ENCODE measurements at places on chromosomes 16 and 17. TPM values are rescaled to one million over a fixed set of nuclear protein-coding genes. Genes with fewer than 3 reads are reported as not detected.

Gene DLX3
- 0.79 TPM for polyA plus RNA-seq

Gene AGRP
- polyA plus RNA-seq, result not detected

Gene ALDH3A1
- polyA plus RNA-seq, result 0.67 TPM

Gene CCDC47
- polyA plus RNA-seq, result 67.4 TPM

Gene GCGR
- 1.4 TPM for polyA plus RNA-seq

Gene OTOP2
- 0.06 TPM for polyA plus RNA-seq

Gene CRHR1
- polyA plus RNA-seq, result 0.67 TPM

Gene CLEC3A
- polyA plus RNA-seq, result not detected

Gene CORO1A
- polyA plus RNA-seq, result 73.1 TPM

Gene TMC7
- polyA plus RNA-seq, result 2.0 TPM

Gene HS3ST3B1
- 0.95 TPM for polyA plus RNA-seq

Gene THAP11
- 11.4 TPM for polyA plus RNA-seq

Gene OR1A2
- not detected for polyA plus RNA-seq

Gene IL34
- polyA plus RNA-seq, result 1.4 TPM

Gene MT4
- not detected for polyA plus RNA-seq

Gene KRT12
- polyA plus RNA-seq, result not detected

Gene CASKIN1
- polyA plus RNA-seq, result 0.30 TPM

Gene CDK12
- polyA plus RNA-seq, result 12.9 TPM

Gene FAM171A2
- polyA plus RNA-seq, result 0.90 TPM

Gene PRSS33
- not detected for polyA plus RNA-seq

Gene SEC14L5
- 0.24 TPM for polyA plus RNA-seq

Gene PPL
- polyA plus RNA-seq, result 44.6 TPM

Gene EPX
- polyA plus RNA-seq, result not detected

Gene PMP22
- 182 TPM for polyA plus RNA-seq

Gene CCR7
- 1.7 TPM for polyA plus RNA-seq

Gene CACNG4
- 0.29 TPM for polyA plus RNA-seq

Gene MYH1
- 0.06 TPM for polyA plus RNA-seq

Gene MT1G
- 2,088 TPM for polyA plus RNA-seq

Gene GID4
- 5.9 TPM for polyA plus RNA-seq

Gene CFAP97D1
- not detected for polyA plus RNA-seq

Gene ACSM2A
- 0.90 TPM for polyA plus RNA-seq

Gene TACO1
- polyA plus RNA-seq, result 11.5 TPM

Gene GRAP
- 1.5 TPM for polyA plus RNA-seq

Gene CA5A
- not detected for polyA plus RNA-seq

Gene C17orf67
- 0.45 TPM for polyA plus RNA-seq

Gene CCDC200
- not detected for polyA plus RNA-seq

Gene ABCC12
- not detected for polyA plus RNA-seq

Gene CES5A
- not detected for polyA plus RNA-seq

Gene EVI2A
- polyA plus RNA-seq, result 1.4 TPM

Gene DOC2B
- 14.4 TPM for polyA plus RNA-seq

Gene VAT1L
- polyA plus RNA-seq, result 1.1 TPM

Gene SLC47A1
- 0.36 TPM for polyA plus RNA-seq

Gene MRTFB
- polyA plus RNA-seq, result 6.4 TPM

Gene CALB2
- 185 TPM for polyA plus RNA-seq

Gene PPP1R1B
- polyA plus RNA-seq, result 40.4 TPM

Gene RNF157
- 12.3 TPM for polyA plus RNA-seq

Gene ENKD1
- polyA plus RNA-seq, result 88.2 TPM

Gene RNFT1
- polyA plus RNA-seq, result 19.5 TPM

Gene SHBG
- 0.67 TPM for polyA plus RNA-seq
